ENCODE measurements at places on chromosomes 16 and 17.
A peak's percentile ranks its signal among the peaks of the same experiment; 100 is the strongest.

- DNase-seq, result no peak
These were observed at the start of gene FAM20A for GRCh38 chr17:68600931-68601564. FAM20A (minus strand) TSS chr17:68601367; CDS start chr17:68600666, 701 bp downstream.

- peak; percentile 59 for DNase-seq
These were observed 1.2 kb upstream of the MPRIP start for GRCh38 chr17:17041018-17041521.

- DNase-seq, result no peak
These were observed 149.9 kb downstream of the CLEC16A start for GRCh38 chr16:11094075-11094856.

- no peak for DNase-seq
These were observed 12.0 kb upstream of the CLUH start for GRCh38 chr17:2723505-2723996.

DNA sequence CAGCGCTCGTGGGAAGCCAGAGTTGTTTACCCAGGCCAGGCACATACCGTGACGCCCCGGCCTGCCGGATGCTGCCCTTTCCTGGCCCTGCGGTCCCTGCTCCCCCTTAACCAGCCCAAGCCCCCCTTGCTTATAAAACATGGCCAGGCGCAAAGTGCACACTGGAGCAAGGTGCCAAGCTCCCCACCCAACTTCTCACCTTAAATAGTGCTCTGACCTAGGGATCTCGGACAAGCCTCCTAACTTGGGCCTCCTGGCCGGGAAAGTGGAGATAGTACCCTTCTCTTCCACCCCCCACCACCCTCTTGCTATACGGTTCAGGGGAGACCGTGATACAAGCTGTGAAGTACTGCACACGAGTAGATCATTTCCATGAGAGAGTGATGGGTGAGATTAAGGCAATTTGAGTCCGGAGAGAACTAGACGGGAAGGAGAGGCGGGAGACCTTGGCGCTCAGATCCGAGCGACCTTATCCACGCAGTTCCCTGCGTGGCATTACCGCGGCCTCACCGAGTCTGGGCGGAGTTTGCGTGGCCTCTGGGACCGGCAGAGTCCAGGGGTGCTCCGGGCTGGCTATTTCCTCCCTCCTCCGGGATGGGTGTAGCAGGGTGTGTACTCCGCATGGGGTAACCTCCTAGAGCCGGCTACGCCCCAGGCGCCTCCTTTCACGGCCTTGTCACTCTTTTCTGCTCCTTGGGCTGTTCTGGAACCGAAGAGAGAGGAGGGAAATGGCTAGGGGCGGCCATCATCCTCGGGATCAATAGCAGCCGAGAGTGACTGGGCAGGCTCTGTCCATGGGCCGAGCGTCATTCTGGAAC, 4.4 kb upstream of the LHX1 start:
- no peak for DNase-seq

DNA sequence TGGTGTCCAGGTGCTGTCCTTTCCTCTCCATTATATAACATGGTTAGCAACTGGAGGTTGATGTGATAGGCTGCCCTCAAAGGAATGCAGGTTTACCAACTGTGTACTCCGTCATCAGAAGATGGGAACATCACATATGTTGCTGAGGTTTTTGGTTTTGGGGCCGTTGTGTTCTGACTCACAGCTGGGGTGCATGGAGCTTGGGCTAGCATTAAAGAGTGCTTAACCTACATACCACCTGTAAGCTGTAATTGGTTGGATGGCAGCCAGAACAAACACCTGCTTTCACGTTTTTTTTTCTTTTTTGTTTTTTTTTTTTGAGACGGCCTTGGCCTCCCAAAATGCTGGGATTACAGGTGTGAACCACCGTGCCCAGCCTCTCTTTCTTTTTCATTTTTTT, 20.9 kb downstream of the TMEM11 start:
- DNase-seq, result no peak

DNA sequence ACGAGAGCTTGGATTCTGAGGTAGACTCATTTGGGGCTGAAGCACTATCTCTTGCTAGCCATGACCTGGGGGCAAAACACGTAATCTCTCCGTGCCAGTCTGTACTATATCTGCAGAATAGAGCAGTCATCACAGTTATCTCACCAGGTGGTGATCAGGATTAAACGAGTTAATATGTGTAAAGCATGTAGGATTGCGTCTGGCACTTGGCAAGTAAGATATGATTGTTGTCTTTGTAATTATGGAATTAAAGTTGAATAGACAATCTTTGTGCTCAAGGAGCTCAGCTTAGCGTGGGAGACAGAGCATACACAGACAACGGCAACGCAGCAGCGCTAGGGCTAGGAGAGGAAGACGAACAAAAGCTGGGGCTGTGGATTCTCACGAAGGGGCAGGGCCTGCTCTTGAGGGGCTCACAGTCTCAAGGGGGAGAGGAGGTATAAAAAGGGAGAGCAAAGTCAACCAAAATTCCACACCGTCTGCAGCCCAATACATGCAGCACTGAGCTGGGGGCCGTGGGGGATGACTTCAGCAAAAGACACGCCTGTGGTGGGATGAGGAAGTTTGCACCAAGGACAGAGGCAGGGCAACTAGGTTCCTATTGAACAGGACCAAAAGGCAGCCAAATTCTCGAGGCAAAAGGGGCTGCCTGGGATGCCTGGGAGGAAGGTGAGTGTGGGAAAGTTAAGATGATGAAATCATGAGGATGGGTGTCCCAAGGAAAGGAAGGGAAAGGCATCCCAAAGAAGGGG, 68.6 kb downstream of the SDK2 start:
- DNase-seq, result no peak

GRCh38 chr17:35087731-35088355, 24.3 kb upstream of the RFFL start:
- no peak for DNase-seq

DNA sequence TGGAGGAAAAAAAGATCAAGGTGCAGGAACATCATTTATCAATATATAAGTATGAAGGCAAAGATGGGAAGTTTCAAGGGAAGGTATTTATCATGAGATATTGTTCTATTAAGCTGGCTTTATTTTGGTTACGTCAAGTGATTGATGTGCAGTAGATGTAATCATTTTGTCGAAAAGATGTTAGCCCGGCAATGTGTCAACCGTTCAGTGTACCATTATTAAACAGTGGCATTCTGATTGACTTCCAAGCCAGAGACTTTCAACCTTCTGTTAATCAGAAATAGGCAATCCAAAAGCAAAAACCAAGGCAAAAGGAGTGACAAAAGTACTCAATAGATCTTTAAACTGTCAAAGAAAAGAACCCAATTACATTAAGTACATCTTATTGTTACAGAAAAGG, 1340.3 kb upstream of the GOT2 start:
- no peak for DNase-seq

GRCh38 chr16:72609066-72609465, 437.1 kb upstream of the PMFBP1 start:
- DNase-seq, result no peak

DNA sequence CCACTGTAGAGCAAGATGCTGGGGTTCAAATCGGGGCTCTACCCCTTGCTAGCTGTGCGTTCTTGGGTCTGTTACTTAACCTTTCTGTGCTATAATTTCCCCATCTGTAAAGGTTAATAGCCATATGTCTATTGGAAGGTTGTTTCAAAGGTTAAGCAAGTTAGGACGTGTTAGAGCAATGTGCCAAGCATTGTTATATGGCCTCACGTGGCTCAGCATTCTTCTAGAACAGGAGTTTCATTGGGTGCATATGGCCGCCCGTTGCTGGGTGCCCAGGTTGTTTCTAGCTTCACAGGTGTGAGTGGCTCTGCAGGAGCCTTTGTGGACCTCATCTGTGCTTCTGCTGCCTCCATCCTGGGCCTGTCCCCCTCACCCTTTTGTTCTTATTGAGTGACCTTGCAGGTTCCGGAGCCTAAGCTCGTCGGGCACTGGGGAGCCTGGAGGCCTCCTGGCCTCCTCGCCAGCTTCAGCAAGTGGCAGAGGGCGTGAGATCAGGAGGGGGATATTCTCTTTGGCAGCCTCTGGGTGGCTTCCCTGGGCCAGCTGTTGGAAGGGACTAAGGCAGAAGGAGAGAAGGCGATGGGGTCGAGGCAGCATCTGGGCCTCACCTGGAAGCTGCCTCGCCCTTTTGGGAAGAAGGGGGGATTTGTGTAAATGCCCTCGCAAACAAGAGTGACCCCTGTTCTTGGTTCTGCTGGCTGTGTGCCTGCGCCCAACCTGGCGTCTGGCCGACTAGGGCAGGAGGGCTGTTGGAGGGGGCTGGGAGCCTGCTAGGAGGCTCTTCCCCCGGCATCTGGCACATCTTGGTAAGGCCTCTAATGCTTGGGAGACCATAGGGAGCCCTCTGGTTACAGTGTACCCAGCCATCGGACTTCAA, 80.2 kb upstream of the CIBAR2 start:
- DNase-seq, result no peak

- DNase-seq, result no peak
These were observed 31.7 kb downstream of the CLTC start for GRCh38 chr17:59651346-59651745.

GRCh38 chr17:83148317-83149028, 69.1 kb downstream of the METRNL start:
- no peak for DNase-seq

- no peak for DNase-seq
These were observed 211.5 kb upstream of the TNRC6C start for GRCh38 chr17:77746896-77747554.

All from nucleus accumbens (tissue), 56 donors.